ENCODE measurements at places on chromosomes 3 and 15.

DNA sequence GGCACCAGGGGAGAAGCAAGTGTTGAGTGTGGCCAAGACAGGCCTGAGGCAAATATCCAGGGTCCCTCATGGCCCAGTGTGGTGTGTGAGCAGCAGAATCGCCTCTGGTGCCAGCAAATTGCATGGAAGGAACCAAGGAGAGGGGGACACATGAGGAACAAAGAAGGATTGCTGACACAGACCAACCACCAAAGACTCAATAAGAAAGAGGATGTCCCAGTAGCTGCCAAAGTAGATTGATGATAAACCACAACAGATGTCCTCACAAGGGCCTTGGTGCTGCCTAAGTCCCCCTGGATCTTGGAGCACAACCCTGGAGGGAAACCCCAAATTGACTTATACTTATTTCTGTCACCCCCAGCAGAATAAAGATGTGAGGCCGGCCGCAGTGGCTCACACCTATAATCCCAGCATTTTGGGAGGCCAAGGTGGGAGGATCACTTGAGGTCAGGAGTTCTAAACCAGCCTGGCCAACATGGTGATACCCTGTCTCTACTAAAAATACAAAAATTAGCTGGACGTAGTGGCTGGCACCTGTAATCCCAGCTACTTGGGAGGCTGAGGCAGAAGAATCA, 10.6 kb downstream of the SRGAP3 start:
- DNase-seq, result no peak

DNA sequence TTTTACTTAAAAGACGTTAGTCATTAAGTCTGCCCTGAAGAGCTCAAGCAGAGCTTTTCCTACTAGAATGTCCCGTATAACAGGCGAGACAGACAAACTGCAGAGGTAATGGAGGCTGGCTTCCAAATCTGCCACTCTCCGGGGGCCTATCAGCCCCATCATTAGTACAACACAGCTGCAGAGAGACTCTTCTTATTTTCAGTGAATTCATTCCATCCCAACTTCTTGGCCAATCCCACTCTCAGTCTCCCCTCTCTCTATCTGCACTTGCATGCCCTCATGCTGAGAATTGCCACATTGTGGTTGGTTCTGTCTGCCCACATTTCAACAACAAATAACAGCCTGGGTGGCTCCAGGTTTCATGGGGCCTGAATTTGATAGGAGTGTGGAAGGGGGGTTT, 412.7 kb downstream of the ERC2 start:
- no peak for DNase-seq

DNA sequence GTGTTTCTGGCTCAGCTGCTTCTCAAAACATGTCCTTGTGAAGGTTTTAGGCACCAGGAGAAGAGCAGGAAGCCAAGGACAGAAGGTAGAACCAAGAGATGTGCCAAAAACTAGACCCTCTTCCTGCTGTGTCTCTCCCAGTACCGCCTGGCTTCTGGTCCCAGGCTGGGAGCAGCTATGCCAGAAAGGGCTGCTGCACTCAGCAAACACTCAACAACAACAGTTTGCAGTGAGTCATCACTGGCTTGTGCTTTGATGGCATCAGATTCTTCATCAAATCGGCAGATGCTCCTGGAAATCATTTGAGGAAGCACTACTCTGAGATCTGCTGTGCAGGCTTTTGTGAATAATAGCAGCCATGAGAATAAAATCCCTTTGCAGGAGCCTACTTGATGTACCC, 63.2 kb downstream of the DGKG start:
- no peak for DNase-seq

GRCh38 chr3:127545711-127546457, 44.6 kb downstream of the TPRA1 start:
- DNase-seq, result no peak

GRCh38 chr3:125142940-125143339, 69.6 kb downstream of the SLC12A8 start:
- no peak for DNase-seq

DNA sequence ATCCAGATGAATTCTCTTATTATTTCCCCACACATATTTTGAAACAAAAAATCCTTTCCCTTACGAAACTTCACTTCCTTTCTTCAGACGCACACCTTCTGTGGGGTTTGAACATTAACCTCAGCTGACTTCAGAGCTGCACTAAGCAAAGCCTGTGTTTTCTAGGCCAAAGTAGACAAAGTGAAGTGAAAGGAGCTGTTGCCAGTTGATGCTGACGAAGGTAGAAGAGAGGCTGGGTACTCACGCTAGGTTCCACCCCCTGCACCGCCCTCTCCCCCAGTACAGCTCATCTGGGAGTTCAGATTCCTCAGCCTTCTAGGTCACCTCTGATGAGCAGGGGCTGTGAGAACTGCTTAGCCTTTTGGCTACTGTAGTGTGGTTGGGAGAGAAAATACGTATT, 24.1 kb downstream of the DUT start:
- DNase-seq, result no peak

- no peak for DNase-seq
These were observed 5.0 kb upstream of the CRYBG3 start for GRCh38 chr3:97816811-97817210.

- no peak for DNase-seq
These were observed 47.7 kb downstream of the MORC1 start for GRCh38 chr3:109070211-109070610.

DNA sequence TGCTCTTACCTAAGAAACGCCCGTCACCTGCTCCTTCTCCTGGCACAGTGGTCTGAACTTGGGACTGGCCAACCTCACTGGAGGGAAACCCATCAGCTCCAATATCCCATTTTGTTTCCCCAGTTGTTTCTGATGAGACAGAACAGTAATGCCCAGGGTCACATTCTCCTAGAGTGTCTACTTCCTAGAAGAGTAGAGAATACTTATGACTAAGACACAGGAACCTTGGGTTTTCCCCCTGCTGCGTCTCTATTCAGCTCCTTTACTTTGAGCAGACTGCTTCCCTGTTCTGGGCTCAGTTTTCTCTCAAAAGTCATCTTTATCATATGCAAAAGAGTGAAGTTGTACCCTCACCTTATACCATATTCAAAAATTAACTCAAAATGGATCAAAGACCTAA, 79.4 kb downstream of the POLR2M start:
- no peak for DNase-seq

DNA sequence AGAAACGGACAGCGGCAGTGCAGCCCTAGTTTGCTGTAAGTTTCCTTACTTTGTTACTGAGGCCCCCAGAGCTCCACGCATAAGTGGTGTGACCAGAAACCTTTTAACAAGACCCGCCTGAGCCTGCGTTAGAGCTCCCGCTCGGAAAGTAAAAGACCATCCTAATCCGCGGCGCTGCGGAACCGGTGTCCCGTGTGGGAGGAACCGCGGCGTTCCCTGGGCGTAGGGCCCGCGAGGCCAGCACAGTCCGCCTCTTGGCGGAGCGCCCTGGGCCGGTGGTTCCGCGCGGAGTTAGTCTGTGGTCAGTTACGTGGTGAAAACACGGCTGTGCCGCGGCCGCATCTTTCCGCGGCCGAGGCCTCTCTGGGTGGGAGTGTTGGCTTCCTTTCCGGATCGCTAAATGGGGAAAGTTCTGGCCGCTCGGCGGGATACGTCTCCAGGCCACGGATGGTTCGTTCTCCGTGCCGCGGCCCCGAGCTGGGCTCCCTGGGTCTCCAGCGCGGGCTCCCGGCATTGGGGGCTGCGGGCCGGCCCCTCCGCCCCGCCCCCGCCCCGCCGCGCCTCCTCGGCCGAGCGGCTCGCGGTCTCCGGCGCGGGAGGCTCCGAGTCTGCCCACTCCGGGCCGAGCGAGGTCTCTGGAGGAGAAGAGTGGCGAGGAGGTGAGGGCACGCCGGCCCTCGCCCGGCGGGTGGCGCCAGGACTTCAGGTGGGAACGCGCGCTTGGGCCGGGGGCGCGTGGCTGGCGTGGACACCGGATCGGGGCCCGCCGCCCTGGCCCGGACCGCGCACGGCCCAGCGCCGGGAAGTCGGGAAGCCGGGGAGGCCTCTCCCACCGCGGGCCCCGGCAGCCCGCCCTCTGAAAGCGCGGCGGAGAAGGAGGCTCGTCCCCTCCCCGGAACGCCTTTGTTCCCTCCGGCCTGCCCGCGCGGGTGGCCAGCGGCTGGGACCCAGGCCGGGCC, 754 bp downstream of the B3GNT5 start:
- DNase-seq, result peak; percentile 28

DNA sequence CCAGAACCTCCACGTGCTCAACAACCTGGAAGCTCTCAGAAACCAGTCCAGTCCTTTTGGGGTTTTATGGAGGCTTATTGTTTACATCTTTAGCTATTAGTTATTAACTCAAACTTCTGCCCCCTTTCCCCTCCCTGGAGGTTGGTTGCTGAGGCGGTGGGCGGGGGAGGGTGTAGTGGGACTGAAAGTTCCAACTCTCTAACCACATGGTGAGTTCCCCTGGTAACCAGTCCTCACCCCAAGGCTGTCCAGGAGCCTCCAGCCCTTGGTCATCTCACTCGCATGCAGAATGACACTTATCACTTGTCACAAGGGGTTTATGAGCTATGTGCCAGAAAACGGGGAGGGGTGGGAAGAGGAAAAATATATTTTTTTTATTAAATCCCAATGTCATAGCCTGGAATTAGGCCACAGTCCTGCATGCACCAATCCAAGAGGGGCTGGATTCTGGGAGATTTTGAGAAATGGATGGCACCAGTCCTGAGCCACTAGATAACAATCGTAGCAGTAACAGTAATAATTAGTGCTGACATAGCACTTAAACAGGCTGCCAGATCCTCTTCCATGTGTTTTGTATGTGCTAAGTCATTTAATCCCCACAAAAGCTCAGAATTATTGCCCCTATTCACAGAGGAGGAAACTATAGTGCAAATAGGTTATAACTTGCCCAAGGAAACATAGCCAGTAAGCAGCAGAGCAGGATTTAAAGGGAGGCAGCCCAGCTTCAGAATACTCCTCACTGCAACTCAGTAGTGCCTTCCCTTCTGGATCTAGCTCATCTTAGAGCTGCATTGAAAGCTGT, 85.7 kb downstream of the CRYGS start:
- DNase-seq, result no peak

- no peak for DNase-seq
These were observed 35.9 kb downstream of the VGLL4 start for GRCh38 chr3:11607816-11608215.

DNA sequence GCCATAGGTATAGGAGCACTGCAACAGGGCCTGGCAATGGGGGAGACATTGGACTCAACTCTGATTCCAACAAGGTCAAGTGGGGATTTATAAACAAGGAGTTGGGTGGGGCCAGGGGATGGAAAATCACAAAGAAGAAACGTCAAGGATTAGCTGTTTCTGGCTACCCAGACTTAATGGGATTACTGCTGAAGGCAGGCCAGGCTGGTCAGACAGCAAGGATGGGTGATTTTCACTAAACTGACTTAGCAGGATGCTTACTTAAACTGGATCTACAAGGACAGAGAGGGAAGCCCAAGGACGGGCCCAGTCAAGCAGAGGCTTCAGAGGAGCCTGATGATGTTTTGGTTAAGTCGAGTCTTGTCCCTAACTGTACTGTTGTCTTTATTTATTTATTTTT, 76.2 kb downstream of the USP13 start:
- no peak for DNase-seq

DNA sequence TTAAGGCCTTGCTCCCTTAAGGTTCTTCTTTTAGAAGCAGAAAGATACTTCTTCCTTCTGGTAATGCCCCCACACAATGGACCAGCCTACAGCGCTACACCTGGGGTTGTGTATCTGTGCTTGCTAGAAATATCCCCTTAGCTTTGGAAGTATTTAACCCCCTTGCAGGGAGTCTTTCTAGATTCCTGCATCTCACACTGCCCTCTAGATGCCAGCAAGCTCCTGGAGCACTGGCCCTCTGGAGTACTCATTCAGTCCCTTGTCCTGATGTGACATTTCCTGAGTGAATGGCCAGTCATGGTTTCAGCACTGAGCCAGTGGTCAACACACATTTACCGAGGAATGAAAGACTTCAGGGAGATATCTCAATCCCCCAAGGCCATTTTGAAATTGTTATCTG, 30.4 kb upstream of the RBP2 start:
- DNase-seq, result peak; percentile 52

GRCh38 chr15:60660290-60661051, 181.5 kb upstream of the ICE2 start:
- DNase-seq, result no peak

GRCh38 chr3:14277557-14277956, 98.9 kb downstream of the LSM3 start:
- no peak for DNase-seq

DNA sequence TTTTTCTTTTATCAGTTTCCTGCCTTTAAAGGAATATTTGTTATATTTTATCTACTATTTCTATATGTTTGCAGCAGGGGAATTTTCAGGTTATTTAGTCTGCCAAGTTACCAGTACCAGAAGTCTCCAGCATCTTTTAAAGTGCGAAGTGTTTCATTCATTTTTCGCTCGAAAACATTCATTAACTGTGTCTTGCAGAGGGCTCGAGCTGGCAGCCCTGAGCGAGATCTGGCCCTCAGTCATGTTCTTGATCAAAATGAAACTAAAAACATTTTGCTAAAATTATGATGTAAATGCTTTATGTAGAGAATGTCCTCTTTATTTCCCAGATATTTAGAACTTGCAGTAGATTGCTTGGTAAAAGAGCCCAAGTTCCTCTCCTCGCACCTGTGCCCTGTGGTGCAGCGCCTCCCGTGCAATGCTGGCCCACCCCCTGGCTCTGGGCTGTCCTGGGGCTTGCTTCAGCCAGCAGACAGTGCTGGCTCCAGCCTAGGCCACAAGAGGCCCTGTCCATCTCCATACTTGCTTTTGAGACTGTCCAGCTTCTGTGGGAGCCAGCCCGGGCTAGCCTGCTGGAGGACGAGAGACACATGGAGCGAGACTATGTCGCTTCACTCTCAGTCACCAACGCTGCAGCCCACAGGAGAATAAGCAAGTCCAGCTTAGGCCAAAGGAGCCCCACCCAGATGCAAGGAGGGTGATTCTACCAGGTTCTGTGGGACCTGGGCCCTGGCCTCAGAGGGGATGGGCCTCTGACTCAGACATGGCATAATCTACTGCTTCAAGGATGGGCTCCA, 71.9 kb upstream of the PRR23E start:
- no peak for DNase-seq

- DNase-seq, result no peak
These were observed 131.8 kb downstream of the SMAD6 start for GRCh38 chr15:66833803-66834202.

- DNase-seq, result no peak
These were observed 681.0 kb downstream of the DIPK2A start for GRCh38 chr3:144652573-144652972.

GRCh38 chr3:105232553-105232952, 134.2 kb upstream of the ALCAM start:
- DNase-seq, result no peak
